ENCODE measurements at places on chromosomes 12 and 14.

GRCh38 chr12:115467531-115467930, 783.6 kb upstream of the TBX3 start:
- no peak for DNase-seq

DNA sequence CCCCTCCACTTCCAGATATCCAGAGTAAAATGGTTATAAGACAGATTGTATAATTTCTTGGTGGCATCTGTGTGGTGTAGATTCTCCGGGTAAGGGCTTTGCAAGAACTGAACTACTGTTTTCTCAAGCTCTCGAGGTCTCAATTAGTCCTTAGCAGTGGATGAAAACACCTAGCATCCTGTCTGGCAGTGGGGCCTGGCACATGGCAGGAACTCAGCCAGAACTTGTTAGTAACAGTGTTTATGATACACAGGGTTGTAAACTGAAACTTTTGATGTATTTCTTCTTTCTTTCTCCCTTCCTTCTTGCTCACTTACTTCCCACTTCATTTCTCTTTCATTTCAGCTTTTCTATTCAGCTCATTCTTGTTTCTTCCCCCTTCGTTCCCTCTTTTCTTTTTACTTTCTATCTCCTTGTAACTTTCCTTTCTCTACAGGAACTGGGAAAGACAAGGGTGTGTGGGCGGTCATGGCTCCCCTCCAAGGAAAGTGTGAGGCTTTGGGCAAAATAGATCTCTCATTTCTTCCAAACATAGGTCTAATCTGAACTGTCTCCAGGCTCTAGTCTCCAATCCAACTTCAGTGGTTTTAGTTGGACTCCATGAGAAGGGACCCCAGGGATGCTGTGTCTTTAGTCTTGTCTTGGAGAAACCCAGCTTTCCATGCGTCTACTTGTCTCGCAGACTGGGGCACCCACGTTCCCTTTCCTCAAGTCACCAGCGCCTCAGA, 159.7 kb downstream of the PAH start:
- DNase-seq: no peak

DNA sequence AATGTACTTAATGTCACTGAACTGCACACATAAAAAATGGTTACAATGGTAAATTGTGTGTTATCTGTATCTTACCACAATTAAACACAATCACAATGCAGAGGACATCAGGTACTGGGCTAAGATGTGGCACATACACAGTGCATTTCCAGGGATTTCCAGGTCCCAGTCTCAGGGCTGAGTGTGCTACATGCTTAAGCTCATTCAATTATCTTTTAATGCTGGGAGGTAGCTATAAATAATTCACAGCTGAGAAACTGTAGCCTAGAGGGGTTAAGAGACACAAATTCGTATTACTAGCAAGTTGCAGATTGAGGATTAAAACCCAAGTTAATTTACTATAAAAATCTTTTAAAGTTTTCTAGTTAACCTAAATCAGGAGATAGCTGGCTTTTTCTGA, 67.1 kb downstream of the CRACR2A start:
- DNase-seq: no peak

- DNase-seq: no peak
Observed at GRCh38 chr14:89635615-89636014, 218.6 kb upstream of the FOXN3 start.

GRCh38 chr14:103328941-103329340, 5.1 kb upstream of the EIF5 start:
- DNase-seq: no peak

GRCh38 chr12:97666263-97666662, 203.7 kb downstream of the RMST start:
- DNase-seq: no peak

- peak; percentile 41 for DNase-seq
Observed at GRCh38 chr12:102406033-102406584, 74.3 kb downstream of the IGF1 start.

DNA sequence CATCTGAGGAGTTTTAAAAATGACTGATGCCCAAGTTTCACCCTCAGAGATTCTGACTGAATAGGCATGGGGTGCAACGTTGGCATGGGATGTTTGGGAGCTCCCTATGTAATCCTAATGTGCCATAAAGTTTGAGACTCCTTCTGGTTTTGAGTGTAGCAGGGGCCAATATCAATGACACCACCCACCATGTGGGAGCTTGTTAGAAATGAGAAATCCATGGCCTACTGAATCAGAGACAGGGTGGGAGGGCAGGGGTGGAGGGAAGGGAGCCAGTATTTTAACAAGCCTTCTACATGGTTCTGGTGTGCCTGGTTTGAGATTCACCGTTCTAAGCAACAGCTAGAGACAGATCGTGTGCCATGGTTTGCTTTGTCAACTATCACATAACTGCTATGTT, 46.1 kb downstream of the VCPKMT start:
- DNase-seq: no peak

GRCh38 chr12:123344086-123344485, 20.6 kb downstream of the SBNO1 start:
- no peak for DNase-seq

DNA sequence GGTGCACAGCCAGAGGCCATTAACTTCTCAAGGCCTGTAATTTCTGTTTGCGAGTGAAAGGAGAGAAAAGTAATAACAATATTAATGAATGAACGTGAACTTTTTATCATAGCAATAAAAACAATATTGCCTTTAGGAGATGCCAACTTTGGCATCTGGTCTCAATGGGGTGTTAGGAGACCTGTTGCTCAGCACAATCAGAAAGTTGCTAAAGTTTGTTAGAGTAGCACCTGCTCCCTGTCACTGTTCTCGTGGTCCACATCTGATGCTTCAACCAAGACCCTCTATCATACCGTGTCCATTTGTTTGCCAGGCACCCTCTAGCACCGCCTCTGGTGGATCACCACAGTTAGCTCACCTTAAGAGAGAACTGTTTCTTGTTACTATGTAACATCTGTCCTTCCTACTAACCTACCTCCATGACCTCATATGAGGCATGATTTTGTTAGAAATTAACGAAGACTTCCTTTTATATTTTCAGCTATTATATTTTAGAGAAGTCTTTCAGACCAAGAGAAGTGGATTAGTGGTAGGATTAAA, 12.5 kb upstream of the CLEC4E start:
- no peak for DNase-seq

GRCh38 chr12:71469258-71469750, 29.7 kb downstream of the LGR5 start:
- no peak for DNase-seq

DNA sequence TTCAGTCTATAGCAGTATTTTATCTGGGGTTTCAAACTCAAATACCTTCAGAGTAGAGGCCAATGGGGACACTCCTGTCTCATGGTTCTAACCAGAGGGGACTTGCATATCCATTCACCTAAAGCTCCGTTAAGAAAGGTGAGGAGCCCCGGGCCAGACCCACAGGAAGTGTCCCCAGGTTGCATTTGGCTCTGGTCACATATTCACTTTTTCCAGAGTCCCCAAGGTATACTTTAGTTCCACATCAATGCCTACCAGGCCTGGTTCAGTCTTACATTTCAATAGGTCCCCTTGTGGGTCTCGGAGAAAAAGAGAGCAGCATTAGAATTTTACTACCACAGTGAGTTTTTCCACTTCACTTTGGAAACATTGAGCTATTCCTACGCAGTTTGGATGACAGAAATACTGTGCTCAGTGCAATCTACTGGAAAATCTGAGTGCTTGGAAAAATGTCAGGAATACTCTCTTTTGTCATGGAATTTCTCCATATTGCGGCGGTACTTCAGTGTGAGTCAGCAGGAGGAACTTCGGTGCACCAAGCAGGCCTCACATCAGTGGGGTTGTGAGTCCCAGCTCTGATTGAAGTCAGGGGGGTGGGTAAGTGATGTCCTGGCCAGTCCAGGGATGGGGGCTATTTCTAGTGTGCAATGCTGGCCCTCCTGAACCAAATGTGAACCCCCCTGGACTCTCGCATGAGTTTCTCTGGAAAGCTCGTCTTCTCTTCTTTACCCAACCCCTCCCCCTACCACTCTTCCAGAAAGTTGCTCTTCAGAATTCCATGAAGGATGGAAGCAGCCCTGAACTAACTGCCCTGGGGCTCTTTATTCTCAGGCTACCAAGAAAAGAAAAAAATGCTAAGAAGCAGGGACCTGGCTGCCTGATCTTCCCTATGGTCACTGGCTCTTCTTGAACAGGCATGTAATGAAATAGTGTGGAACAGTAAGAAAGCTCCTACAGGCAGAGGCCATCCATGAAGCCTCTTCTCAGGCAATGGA, 184.7 kb downstream of the PRKCH start:
- no peak for DNase-seq

DNA sequence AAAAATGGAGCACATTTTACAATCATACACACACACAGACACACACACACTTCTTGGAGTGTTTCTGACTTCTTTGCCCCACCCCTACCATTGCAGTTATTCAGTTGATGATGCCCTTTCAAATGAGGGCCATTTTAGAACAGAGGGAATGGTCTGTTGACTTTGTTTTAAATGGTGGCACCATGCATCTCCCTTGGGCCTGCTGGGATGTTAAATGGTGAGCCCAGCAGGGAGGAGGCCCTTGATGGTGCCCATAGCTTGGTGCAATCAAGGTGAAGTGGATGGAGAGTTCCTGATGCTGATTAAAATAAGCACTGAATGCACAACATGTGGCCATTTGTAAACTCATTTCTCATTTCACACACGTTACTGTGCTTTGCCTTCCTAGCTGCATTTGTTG, 13.3 kb downstream of the C12orf75 start:
- DNase-seq: no peak

- DNase-seq: no peak
Observed at GRCh38 chr14:104696671-104697316, 7.4 kb downstream of the INF2 start.

DNA sequence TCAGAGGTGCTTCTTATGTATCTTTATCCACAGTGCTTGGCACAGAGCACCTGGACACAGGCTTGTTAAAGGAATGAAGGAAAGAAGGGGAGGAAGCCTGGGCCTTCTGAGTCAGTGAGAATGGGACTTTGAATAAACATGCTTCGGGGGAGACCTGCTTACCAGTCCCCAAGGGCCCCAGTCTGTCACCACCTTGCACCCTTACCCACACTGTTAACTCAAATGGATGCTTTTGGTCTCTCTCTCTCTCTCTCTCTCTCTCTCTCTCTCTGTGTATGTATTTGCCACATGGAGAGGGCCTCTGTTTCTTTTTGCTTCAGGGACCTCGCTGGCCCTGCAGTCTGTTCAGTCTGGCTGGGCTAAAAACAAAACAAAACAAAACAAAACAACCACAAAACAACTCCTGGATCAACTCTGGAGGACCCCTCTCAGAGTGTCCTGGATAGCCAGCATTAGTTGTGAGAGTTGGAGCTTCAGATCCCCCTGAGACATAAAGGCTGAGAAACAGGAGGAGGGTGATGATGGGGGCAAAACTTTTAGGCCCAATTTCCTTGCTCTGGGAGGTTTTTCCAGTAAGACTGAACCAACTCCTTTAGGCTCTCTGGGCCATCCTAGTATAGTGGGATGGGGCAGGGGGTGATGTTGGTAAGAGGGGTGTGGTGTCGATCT, 1.9 kb downstream of the KIF5A start:
- no peak for DNase-seq

DNA sequence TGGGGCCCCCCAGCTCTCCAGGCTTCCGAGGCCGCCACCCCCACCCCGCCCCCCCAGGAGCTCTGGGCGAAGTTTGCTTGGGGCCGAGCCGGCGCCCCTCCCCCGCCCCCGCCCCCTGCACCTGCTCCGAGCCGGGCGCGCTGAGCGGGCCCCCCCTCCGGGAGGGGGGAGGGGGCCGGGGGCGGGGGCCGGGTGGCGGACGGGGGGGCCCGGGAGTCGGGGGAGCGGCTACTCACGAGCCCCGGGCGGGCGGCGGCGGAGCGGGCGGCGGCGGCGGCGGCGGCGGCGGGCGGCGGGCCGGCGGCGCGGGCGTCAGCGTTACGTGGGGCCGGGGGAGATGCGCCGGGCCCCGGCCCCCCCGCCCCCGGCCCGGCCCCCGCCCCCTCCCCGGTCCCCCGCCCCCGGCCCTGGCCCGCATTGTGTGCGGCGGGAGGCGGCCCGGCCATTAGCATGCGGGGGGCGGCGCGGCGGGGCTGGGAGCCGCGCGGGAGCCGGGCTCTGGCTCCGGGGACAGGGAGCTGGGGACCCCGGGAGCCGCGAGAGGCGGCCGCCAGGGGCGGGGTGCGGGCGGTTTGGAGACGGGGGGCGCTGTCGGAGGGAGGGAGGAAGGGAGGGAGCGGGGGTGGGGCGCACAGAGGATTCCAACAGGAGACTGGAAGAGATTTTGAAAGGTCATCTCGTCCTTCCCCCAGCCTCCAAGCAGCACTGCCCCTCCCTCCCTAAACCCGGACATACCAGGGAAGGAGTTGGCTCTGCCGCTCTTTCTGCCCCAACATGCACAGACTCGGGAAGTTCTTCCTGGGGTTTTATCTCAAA, at the start of gene ZNF219:
ZNF219 (minus strand) TSS at position 580 of the 816 bp plus-strand sequence. CDS start 5,064 bp downstream, outside the sequence.
- no peak for DNase-seq

DNA sequence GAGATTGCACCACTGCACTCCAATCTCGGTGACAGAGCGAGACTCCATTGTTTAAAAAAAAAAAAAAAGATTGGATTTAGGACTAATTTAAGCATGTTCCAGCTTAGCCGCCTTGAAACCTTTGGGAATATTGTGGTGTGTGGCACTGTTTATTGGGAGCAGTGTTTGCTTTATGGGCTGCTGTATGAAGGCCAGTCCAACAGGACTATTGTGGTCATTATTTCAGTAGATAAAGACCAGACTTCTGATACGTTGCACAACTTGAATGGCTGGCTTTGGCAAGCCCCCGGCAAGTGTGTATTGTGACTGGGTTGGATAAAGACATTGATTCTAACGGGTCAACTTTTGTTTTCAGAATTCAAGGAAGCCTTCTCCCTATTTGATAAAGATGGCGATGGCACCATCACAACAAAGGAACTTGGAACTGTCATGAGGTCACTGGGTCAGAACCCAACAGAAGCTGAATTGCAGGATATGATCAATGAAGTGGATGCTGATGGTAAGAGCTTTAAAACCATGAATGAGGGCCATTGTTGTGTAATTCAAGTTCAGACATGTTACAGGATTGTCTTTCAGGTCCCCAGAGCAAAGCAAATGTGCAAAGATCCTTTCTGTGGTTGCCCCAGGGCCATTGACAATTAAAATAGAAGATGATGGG, 4.2 kb downstream of the CALM1 start:
- DNase-seq: no peak

- no peak for DNase-seq
Observed at GRCh38 chr12:52203079-52203921, 11.5 kb upstream of the KRT80 start.

DNA sequence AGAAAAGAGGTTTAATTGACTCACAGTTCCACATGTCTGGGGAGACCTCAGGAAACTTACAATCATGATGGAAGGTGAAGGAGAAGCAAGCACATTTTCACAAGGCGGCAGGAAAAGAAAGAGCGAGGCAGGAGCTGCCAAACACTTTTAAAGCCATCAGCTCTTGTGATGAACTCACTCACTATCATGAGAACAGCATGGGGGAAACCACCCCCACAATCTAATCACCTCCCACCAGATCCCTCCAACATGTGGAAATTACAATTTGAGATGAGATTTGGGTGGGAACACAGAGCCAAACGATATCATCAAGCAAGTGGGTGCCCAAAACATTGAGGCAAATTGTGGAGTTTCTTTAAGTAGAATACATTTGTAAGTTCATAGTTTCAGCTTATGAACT, 957.7 kb downstream of the DIO2 start:
- DNase-seq: no peak

GRCh38 chr12:132310181-132311040, 19.0 kb downstream of the GALNT9 start:
- no peak for DNase-seq

All from right lung (tissue), 10 donors.